ENCODE measurements at places on chromosomes 1 and 21.

- DNase-seq: no peak
Observed at GRCh38 chr1:103265551-103265950, 157.2 kb upstream of the COL11A1 start.

DNA sequence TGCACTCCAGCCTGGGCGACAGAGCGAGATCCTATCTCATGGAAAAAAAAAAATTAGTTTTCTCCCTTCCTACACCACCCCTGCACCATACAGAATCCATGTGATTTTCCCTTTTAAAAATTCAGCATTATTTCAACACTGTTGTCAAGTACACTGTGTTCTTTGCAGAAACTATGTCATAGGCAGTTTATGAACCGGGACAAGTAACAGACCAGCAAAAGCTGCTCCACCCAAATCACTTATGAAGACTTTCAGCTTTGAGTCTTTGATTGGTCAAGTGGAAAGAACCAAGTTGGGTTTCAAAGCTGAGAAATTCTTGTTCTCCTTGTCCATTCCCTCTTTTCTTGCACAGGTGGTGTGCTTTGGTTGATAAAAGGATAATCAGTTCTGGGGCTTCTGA lies 173.0 kb downstream of the CDC7 start:
- no peak for DNase-seq

DNA sequence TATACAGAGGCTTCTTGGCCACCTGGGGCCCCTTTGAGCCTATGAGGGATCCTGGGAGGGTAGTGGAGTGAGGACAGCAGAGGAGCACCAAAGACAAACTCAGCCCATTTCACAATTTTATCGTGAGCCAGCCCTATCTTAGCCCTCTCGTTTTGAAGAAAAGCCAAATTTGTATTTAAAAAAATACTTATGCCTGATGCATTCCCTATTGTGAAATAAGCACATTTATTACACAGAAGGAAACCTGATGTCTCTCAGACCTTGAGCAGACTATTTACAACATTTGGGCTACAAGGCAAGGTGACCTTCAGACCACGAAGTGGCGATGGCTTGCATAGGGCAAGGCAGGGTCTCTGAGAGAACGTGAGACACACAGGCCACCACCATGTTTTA lies 41.3 kb upstream of the H6PD start:
- DNase-seq: no peak

GRCh38 chr1:37107153-37107907 lies 73.0 kb upstream of the GRIK3 start:
- DNase-seq: no peak

GRCh38 chr1:171142416-171143385 lies 42.4 kb upstream of the FMO2 start:
- no peak for DNase-seq

- no peak for DNase-seq
Observed at GRCh38 chr1:9716404-9717192, 65.1 kb downstream of the PIK3CD start.

GRCh38 chr1:12063141-12064072 lies at the start of gene TNFRSF8:
Gene TNFRSF8, plus strand, starts transcription at chr1:12063303. Its CDS starts 296 bp downstream, at chr1:12063599.
- no peak for DNase-seq

DNA sequence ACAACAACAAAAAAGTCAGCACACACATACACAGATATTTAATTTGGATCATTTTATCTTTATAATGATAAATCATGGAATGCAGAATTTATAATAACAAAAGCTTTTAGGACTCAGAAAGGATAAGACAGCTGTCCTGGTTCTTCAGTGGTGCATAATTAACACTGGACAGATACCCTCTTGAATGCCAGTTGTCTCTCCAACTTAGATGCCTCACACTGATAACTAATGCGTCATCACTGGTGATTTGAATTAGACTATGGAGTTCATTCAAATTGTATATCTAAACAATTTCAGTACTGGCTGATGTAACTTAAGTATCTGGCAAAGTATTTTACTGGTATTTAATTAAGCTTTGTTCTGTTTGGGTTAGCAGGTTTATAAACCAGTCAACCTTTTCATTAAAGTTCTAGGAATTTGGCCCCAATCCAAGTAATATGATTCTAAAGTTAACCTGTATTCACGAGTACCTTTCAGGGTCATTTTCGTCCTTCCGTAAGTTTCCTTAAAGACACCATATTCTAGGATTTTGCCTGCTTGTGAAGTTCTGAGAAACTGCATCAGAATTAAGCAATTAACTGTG lies 1199.5 kb upstream of the TMPRSS15 start:
- no peak for DNase-seq

DNA sequence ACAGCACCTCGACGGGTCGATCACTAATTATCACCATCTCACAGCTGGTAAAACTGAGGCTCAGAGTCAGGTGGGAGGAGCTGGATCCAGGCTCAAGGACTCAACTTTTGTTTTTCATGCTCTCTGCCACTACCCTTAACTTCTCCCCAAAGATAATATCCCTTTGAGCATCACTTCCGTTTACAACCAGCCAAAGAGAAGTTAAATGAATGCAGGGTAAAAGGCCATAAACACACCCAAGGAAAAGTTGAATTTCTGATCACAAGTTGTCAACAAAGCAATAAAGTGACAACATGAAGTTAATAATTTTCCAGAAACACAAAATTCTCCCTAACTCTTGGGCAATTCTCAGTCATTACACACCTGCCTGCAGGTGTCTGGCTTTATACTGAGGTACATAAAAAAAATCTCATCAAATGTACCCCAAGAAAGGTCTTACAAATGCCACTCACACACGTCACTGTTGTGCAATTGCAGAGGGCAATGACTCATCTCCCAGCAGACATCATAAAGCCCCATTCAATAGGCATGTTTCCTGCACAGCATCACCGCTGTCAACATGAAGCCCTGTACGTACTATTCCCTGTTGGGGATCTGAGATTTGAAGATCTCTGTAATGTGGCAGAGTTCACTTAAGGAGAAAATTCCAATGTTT lies 3.4 kb downstream of the OR2T11 start:
- no peak for DNase-seq

DNA sequence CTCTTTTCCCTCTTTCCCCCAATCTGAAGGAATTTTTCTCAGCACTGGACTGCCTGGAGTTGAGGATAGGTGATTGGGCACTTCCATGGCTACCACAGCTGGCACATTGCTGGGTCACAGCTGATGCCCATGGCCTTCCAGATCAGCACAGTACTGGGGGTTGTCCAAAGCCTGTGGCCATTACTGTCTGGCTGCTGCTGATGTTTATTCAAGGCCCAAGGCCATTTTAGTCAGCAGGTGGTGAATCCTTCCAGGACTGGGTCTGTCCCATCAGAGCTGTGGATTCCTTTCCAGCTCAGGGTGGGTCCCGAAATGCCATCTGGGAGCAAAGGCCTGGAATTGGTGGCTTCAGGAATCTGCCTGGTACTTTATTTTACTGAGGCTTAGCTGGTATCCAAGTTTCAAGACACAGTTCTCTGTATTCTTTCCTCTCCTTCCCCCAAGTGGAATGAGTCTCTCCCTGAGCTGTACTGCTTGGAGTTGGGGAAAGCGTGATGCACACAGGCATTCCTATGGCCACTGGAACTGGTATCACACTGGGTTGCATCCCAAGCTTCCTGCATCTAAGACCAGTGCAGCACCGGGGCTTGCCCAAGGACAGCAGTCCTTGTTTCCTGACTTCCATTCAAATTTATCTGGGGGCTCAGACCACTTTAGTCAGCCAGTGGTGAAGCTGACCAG lies 19.1 kb downstream of the GPR88 start:
- DNase-seq: no peak
